Epithelial cell of proximal tubule (primary cell): ENCODE measurements at places on chromosomes 5 and 9. TPM values are rescaled to one million over a fixed set of nuclear protein-coding genes. Genes with fewer than 3 reads are reported as not detected.

- DNase-seq, result no peak
These were observed 1452.2 kb upstream of the ACO1 start for GRCh38 chr9:30932226-30932625.

DNA sequence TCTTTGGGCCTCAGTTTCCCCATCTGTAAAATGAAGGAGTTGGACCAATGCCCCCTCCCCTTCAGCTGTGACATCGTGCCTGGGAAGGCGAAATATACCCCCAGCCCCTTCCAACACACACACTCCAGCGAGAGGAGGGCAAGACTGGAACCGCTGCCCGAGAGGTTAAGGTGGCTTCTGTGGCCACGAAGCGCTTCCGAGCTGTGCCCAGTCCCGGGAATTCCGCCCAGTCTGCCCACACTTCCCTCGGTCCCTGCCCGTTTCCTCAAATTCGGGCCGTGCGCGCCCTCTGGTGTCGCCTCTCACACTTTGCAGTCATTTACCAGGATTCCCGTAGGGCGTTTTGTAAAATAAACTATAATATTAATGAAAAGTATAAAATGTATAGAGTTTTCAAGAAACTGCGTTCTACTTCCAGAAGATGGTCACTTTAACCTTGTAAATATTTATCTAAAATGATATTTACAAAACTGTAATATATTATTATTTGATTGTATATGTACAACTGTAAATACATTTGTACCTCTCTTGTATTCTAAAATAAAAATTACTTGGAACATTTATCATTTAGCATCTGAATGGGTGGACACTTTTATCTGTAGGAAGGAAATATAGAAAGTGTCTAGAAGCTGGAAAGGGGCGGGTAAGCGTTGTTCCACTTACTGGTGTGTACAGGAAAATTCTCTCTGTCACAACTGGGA is 11.0 kb upstream of the EXOSC2 start:
- DNase-seq, result no peak

GRCh38 chr5:158979290-158979689 is 120.4 kb downstream of the EBF1 start:
- DNase-seq, result no peak

Gene ESM1
- 0.35 and 0.36 TPM in 2 replicates for total RNA-seq

GRCh38 chr5:2214910-2215590 is 332.3 kb upstream of the IRX4 start:
- DNase-seq, result no peak

DNA sequence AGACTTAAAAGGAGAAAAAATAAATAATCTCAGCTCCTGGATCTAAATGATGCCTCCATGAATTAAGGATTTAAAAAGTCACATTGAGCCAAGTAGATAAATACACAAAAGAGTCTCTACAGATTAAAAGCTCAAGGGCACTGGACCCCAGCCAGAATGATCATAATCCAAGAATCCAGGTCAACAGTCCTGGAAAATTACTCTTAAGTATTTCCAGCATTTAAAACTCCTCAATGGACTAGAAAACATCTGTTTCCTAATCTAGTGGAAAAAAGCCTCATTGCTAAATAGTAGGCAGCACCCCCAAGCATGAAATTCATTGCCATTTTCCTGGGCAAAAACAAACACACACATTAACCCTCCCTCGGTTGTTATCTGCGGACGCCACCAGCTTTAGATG is 96.8 kb downstream of the FRMD3 start:
- DNase-seq, result no peak

DNA sequence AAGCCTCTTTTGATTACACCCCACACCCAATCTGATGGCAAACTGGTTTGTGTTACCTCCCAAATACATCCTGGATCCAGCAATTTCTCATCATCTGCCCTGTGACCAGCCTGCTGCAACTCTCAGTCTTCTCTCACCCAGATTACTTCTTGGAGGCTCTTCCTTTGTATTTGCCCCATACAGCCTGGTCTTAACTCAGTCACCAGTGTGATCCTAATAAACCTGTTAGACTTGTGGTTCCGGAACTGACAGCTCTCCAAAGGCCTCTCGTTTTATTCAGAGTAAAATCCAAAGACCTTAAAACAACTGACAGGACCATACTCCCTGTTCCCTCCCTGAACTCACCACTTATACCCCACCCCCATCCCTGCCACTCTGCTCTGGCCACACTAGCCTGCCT is 228.2 kb upstream of the PAPPA start:
- DNase-seq, result no peak

- DNase-seq, result no peak
These were observed 334.0 kb downstream of the ARRDC3 start for GRCh38 chr5:91049112-91049511.

DNA sequence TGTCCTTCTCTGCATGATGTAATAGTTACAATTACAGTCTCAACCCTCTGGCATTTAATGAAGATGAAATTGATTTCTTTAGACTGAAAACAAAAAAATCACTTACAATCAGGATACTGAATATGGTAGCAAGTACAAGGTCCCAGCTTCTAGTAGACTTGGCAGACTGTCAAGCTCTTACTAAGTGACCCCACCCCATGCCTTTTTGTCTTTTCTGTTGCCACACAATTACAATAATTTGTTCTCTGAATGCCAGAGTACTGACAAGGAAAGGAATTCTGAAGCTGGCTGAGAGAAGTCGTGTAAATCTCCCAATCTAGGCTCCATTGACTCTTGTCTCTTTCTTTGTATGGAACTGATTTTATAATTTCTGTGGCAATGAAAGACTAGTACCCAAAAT is 154.2 kb downstream of the TMC1 start:
- DNase-seq, result peak; percentile 50

- no peak for DNase-seq
These were observed 193.6 kb upstream of the DAB2 start for GRCh38 chr5:39618391-39618790.

- no peak for DNase-seq
These were observed 35.0 kb upstream of the RIC1 start for GRCh38 chr9:5593904-5594303.

Gene PCSK5
- 14.6 and 23.2 TPM in 2 replicates for total RNA-seq

- no peak for DNase-seq
These were observed 11.8 kb upstream of the SCGB3A1 start for GRCh38 chr5:180603076-180603594.

Gene CATSPER3
- 0.29 TPM in 1 of 2 replicates, not detected in the other for total RNA-seq

- no peak for DNase-seq
These were observed 887.1 kb downstream of the MAT2B start for GRCh38 chr5:164392531-164392930.

GRCh38 chr5:2895876-2896275 is 144.4 kb upstream of the IRX2 start:
- no peak for DNase-seq

Gene FAM169A
- 8.9 and 11.1 TPM in 2 replicates for total RNA-seq

DNA sequence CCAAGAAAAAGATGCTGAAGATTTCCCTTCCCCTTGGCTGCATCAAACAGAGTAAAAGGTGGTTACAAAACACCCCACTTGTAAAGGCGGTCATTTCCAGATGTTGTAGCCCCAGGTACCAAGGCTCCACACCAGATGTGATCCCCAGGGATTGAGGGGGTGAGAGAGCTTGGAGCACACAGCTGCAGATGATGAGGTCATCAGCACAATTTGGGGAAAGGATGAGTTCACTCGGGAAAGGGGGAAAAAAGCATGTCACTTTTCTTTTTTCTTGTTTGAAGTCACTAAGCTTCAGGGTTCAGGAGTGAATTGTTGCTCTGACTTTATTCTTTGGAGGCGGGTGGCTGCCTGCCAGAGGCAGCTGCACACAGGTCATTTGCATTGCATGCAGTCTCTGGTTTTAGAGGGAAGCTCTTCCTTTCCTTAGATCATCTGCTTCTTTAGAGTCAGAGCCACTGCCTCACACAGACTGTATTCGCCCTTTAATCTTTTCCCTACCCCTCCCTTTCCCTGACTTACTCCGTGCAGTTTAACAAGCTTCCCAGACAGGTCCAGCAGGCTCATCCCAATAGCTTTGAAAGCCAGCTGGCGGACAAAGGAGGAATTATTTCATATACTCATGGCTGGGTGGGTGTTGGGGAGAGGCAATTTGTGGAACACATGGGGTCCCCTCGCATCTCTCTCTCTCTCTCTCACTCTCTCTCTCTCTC is 409.3 kb upstream of the SLC24A2 start:
- no peak for DNase-seq

- peak; percentile 30 for DNase-seq
These were observed 203.9 kb downstream of the FRMD3 start for GRCh38 chr9:83334320-83334719.

Gene CARD9
- 1.2 and 1.4 TPM in 2 replicates for total RNA-seq

DNA sequence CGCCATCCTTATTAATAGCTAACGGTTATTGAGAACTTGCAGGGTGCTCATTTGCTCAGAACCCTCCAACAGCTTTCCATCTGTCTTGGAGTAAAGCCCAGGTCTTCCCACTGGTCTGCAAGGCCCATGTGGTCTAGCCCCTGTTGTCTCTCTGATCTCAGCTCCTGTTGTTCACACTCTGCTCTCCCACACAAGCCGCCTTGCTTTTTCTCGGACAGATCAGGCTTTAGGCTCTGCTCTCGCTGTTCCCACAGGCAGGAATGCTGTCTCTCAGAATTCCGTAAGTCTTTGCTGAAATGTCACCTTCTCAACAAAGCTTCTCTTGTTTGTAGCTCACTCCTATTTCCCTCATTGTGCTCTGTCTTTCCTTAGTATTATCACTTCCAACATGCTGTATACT is 34.3 kb downstream of the GPR107 start:
- no peak for DNase-seq

DNA sequence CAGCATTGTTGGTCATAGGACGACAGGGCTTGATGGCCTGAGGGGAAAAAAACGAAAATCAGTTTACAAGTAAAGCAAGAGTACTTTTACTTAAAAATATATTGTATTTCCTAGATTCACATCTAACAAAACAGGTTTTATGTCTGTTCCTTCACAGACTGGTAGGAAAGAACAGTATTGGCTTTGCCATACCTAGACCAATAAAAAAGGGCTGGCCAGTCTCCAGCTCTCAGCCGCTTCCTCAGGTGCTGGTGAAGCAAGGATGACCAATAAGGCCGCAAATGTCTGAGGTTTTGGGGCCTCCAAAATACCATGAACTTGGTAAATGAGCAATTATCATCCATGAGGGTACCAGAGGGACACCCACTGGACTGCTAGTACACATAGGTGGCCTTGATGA is 36.6 kb downstream of the DROSHA start:
- DNase-seq, result no peak

GRCh38 chr9:8855046-8855445 is 1055.5 kb upstream of the DMAC1 start:
- no peak for DNase-seq

DNA sequence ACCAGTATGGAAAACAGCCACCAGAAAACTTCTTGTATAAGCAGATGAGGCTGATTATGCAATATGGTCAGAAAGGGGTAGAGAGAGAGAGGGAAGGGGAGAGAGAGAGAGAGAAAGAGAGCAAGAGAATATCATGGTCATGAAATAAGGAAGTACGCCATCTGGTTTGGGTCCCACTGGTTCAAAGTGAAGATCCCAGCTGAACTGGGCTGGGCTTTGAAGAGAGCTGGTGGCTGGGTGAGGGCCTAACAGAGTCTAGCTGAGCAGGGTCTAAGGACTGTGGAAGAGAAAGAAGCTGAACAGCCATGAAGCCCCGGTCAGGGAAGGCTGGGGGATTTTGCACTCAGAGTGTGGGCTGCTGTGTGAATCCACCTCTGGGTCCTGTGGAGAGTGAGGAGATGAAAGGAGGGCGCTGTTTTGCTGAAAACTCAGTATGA is 14.6 kb downstream of the TRIM14 start:
- no peak for DNase-seq

DNA sequence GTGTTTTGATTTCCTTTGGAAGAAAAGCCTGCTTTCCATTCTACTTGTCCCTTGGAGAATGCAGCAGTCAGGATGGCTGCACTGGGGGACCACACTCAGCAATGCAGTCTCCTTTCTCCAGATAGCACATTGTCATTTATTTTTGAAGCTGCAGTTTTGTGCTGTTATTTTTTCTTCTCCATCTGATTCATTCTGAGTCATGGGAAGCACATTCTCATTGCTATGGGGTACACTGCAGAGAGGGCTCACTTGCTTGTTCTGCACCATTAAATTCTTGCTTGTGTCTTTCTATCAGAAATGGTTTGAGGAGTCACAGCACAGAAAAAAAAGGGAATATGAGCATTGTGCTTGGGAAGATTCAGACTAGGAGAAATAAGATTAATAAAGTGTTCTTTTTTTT is 39.7 kb upstream of the POC5 start:
- peak; percentile 46 for DNase-seq

Gene ALDH1A1
- 0.87 and 1.6 TPM in 2 replicates for total RNA-seq

DNA sequence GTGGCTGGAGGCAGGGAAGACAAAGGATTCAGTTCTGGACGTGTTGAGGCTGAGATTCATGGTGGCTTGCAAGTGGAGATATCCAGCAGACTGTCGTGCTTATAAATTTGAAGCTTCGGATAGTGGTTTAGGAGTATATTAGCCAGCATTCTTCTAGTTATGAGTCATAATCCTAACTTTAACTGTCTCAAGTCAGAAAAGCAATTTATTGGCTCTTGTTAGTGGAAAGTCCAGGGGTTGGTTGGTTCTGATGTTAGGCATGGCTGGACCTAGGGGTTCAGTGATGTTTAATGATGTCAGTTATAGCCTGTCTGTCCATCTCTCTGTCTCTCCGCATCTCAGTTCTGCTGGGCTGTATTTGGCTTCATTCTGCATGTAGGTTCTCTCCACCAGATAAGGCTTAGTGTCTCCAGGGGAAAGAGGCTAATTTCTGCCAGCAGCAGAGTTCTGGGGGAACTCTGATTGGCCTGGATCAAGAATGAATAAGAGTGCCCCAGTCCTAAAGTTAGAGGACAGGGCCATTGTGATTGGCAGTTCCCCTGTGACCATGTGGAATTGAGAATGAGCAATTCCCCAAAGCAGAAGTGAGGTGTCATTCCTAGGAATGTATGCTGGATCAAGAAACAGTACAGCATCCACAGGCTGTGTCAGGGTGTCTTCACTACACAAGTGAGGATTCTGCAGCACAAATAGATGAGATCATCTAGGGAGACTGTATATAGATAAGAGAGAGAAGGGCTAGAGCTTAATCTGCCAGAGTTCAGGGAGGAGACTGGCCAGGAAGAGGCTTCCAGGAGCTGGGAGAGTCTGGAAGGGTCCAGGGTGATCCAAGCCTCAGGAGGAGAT is 72.9 kb upstream of the SHB start:
- peak; percentile 33 for DNase-seq

DNA sequence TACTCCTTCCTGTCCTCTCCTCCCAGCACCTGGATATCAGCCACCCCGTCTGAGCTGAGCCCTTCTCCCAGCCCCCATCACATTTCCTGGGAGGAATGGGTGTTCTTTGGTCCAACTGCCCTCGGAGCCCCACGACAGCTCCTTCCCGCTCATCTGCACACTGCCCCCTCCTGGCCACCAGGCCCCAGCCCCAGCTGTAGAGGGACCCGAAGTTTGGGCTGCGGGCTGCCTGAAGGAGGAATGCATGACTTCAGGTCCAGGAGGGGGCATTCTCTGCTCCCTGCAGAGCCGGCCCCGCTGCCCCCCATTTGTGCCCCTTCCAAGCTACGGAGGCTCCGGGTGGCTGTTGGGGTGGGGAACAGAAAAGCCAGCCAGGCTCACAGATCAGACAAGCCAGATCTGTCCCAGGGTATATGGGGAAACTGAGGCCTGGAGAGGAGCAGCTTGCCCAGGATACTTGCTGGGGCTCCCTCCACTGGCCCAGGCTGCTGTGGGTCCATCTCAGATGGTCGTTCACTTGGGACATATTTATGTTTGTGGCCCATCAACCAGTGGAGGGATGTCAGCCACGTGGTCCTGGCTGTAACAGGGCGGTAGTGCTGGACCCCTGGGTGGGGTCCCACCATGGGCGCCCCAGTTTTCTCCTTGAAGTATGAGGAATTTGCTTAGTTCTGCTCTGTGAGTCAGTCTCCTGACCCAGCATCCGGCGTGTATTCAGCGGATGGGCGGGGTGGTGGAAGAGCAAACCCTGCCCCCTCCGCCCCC is 33.1 kb downstream of the DAB2IP start:
- DNase-seq, result no peak

Gene PRUNE2
- 0.63 and 1.5 TPM in 2 replicates for total RNA-seq

Gene PRR16
- total RNA-seq, result 0.23 and 0.94 TPM in 2 replicates
